CD4-positive, alpha-beta T cell treated with Interleukin-1 beta for 1 hour (primary cell): ENCODE measurements at places on chromosomes 6 and 20.
A peak's percentile ranks its signal among the peaks of the same experiment; 100 is the strongest.

- DNase-seq = no peak
These were observed 5.0 kb downstream of the TMEM239 start for GRCh38 chr20:2820896-2821869.

- DNase-seq = no peak
These were observed 237.0 kb downstream of the BCKDHB start for GRCh38 chr6:80343511-80343910.

GRCh38 chr20:63694584-63695423, 1.6 kb upstream of the TNFRSF6B start:
- no peak for DNase-seq

DNA sequence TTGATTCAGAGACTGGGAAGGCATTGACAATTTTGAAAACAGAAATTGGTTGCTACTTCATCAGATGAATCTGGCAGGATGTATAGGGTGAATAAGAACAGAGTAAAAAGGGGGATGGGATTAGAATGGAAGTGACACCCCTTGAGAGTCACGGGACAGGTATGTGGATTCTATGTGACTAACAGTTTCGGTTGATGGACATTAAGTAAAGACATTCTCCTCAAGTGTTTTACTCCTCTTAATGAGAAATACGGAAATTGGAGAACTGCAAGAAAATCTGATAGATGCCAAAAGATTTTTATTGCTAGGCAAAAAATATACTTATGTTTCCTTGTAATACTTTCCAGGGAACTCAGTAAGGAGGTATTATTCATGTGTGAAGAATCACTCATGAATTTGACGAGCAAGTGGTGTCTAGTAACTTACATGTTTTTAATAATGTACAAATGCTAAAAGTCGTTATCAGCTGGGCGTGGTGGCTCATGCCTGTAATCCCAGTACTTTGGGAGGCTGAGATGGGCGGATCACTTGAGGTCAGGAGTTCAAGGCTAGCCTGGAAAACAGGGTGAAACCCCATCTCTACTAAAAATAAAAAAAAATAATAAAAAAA, 135.8 kb downstream of the KIF16B start:
- DNase-seq = no peak

- no peak for DNase-seq
These were observed 177.1 kb downstream of the ALDH8A1 start for GRCh38 chr6:134772671-134773360.

- no peak for DNase-seq
These were observed 57.1 kb downstream of the KIZ start for GRCh38 chr20:21182832-21183563.

GRCh38 chr20:16678779-16679178, 51.0 kb upstream of the SNRPB2 start:
- DNase-seq = no peak

- no peak for DNase-seq
These were observed 78.7 kb upstream of the PHACTR3 start for GRCh38 chr20:59525500-59526241.

DNA sequence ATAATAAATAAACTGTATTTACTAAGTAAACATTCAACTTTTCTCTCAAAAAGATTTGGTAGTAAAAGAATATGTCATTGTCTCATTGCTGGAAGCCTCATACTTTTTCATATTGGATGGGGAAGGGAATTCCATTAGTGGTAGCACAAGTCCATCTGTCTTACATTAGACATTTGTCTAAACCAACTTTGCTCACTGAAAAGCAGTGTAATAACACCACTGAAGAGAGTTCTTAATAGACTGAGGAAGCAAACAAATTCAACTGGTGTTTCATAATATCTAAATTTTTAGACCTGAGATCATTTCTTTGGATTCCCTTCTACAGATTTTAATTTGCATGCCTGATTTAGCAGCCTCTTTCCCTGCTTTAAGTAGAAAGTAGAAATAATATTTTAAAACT, 62.7 kb downstream of the PLCB1 start:
- no peak for DNase-seq

GRCh38 chr6:112150363-112150762, 63.0 kb downstream of the FAM229B start:
- DNase-seq = no peak

DNA sequence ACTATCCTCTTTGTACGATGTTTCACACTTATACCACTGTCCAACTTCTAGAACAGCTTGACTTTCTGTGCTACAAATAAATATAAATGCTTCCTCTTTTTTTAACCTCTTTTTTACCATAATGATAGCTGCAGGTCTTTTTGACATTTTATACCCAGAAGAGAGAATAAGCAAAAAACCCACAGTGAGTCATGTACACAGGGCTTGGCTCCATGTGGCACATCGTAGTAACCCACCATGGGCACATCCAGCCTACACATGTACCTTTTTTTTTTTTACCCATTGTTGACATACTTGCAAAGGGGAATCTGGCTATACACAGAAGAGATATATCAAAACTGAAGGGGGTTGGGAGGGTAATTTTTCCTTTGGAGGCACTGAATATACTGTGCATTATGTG, 59.5 kb upstream of the RSPO3 start:
- no peak for DNase-seq

GRCh38 chr6:30885481-30885998, 1.2 kb downstream of the DDR1 start:
- DNase-seq = no peak

DNA sequence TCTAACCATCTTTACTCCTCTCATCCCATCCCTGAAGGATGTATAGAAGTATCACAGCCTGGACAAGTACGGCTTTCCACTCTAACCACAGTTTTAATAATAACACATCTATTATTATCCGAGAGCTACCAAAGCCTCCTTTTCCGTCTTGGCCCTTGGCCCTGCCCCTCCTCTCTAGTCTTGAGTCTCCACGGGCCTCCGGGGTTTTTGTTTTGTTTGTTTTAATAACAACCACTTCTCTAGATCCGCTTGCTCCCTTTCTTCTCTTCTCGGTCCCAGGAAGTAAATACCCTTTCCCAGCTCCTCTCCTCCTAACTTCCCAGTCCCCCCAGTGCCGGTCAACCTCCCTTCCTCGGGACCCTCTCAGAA, 661 bp downstream of the LCA5 start:
- no peak for DNase-seq

GRCh38 chr20:33647603-33648395, 14.3 kb upstream of the C20orf144 start:
- DNase-seq = no peak

- no peak for DNase-seq
These were observed 6.2 kb downstream of the SNTA1 start for GRCh38 chr20:33437141-33437911.

DNA sequence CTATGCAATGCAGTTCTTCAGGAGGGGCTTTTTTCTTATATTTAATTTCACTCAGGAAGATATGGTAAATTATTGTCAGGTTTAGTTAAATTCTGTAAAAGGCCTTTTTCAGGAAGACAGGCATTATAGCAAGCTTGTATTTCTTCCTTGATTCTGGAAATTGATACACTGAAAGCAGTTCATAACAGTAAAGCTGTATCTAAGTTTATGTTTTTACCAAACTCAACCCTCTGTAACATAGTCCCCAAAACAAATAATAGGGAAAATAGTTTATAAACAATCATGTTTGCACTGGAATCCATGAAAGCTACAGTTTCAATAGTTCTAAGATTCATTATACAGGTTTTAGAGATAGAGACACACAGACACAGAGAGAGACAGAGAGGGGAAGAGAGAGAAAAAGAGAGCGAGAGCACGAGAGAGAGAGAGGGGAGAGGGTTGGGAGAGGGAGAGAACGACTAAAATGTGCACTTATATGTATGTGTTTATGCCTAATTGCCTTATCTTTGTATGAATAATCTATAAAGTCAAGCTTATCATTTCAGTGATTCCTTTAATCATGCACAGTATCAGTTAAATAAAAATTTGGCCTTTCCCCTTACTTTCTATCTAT, 454.4 kb downstream of the RFPL4B start:
- DNase-seq = no peak

GRCh38 chr6:35511562-35511941, 1.1 kb downstream of the TULP1 start:
- no peak for DNase-seq

DNA sequence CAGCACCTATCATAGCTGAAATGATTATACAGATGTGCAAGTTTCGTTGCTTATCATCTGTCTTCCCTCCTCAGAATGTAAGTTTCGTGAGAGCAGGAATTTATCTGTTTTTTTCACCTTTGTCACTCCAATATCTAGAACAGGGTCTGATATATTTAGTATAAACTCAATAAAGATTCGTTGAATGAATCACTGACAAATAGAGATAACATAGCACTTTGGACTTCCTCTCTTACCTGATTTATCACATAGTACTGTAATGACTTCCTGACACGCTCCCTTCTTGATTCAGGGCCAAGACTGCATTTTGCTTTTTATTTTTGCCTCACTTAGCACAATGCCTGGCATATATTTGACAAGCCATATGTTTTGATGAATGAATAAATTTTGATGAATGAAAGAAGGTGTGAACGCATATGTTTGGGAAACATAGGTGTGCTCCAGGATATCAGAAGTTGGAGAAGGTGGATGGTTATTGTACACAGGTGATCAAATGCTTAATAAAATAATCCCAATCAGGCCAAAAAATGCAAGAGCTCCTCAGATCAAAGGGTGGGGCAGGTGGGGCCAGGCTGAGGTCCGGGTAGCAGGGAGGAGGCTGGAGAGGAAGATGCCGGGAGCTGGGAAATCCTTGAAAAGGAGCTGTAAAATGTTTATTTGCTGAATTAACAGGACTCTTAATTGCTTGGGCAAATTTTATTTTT, 33.0 kb downstream of the PIM1 start:
- DNase-seq = no peak

DNA sequence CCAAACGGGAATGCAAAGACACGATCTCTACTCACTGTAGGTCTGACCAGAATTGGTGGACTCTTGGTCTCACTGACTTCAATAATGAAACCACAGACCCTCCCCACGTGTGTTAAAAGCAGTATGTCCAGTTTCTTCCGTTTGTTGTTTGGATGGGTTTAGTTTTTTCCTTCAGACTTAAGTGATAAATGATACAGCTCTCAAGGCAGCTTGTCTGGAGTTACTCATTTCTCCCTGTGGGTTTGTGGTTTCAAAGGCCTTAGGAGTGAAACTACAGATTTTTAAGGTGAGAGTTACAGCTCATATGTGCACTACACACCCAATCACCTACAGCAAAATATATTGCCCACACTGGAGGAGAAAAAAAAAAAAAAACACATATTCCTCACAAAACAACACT, 86.7 kb upstream of the STMND1 start:
- no peak for DNase-seq

DNA sequence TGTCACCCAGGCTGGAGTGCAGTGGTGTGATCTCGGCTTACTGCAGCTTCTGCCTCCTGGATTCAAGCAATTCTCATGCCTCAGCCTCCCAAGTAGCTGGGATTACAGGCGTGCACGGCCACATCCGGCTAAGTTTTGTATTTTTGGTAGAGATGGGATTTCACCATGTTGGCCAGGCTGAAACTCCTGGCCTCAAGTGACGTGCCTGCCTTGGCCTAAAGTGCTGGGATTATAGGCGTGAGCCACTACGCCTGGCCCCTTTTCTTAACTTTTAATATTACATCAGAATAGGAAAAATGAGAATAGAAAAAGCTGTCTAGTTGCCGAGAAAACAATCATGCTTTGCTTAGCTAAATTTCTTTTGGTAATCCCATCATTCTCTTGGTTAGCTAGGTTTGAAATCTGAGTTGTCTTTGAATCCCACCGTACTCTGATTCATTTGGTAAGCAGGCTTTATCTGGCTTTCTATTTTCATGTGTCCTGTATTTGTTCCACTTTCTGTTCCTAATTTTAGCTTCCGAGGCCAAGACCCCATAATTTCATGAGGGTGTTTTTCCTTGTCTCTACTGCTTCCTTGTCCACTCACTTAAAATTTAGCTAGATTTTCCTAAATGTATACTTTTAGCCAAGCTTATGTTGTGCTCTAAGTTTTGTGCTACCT, 83.5 kb downstream of the NCOA3 start:
- DNase-seq = no peak

- DNase-seq = no peak
These were observed 176.6 kb downstream of the ZDHHC14 start for GRCh38 chr6:157557559-157557958.

- DNase-seq = no peak
These were observed 3.6 kb downstream of the TOP1 start for GRCh38 chr20:41032271-41032670.

DNA sequence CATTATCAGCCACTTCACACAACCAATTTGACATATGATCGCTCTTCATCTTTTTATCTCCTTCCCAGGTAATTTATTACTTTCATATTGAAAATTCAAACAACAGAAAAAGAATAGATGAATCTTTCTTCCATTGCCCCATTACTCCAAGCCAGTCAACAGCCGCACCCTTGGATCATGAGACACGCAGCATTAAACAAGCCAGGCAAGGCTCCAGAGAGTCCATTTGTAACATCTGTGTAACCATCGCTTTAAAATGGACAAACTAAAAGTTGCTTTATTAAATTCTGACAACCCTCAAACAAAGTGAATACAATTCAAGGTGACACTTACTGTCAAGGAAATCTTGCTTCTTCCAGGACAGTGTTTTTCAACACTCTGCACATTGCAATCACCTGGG, 200.3 kb downstream of the EPM2A start:
- no peak for DNase-seq

DNA sequence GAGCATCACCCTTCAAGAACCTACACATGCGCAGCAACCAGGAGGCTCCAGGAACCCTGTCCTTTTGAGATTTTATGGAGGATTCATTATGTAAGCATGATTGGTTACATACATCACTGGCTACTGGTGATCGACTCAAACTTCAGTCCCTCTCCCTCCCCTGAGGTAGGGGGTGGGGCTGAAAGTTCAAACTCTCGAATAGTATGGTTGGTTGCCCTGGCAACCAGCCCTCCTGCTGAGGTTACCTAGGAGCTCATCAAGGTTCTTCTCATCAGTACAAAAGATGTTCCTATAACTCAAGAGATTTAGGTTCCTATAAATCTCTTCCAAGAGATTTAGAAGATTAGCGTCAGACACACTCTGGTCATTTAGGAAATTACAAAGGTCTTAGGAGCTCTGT, 21.9 kb upstream of the ZSCAN9 start:
- no peak for DNase-seq

DNA sequence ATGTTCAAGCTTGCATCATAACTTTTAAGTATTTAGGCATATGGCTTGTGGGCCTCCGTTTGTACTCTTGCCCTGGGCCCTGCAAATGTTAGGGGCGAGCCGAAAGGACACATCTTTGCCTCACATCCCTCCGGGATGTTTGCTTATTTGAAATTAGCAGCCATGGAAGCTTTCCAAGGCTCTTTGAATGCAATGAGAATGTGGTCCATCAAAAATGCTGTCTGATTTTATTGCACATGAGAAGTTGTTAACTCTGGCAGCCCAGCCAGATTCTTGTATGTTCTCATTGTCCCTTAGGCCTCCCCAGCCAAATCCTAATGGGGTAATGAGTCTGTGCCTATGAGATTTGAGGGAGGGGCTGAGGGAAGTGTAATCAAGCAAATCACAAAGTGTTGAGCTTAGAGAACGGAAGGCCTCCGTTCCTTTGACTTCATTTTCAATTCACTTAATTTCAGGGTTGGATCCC, 261.2 kb upstream of the MARCKS start:
- DNase-seq = no peak

- no peak for DNase-seq
These were observed 49.4 kb upstream of the MCUR1 start for GRCh38 chr6:13863699-13864155.

GRCh38 chr6:153966001-153966400, 73.0 kb upstream of the OPRM1 start:
- DNase-seq = no peak

- no peak for DNase-seq
These were observed 480 bp downstream of the ABCF1 start for GRCh38 chr6:30571762-30572082.

GRCh38 chr6:36954262-36954931, at the start of gene PI16:
Gene PI16, plus strand, starts transcription at chr6:36954738. Its CDS starts 23 bp downstream, at chr6:36954761.
- peak; percentile 51 for DNase-seq
